ENCODE measurements at places on chromosomes 16 and 17.

DNA sequence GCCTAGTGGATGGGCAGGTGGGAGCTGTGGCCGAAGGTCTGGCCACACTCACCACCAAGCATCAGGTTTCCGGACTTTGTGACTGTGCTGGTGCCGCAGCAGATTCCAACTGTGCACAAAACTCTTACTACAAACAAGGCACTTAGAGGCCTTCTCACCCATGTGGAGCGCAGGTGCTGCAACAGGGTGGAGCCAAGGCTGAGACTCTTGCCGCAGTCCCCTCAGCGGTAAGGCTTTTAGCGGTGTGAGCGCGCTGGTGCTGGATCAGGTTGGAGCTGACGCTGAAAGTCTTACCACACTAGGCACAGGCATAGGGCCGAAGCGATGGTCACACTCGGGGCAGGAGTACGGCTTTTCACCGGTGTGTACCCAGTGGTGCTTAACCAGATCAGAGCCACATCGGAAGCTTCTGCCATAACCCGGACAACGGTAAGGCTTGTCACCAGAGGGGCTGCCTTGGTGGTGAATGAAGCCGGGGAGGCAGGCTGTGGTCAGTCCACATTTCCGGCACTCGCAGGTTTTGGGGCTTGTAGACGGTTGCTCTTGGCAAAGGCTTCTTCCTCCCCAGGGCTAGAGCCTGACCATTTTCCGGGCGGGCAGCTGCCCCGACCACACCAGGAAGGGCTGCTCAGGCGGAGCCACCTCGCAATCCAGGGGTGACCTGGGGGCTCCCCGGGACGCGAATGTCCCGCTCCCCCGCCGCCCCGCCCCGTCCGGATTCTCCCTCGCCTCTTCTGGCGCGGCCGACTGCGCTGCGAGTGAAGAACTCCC lies 1.0 kb upstream of the ARMC5 start:
- DNase-seq, result peak; percentile 25

GRCh38 chr16:89050119-89050867 lies 43.4 kb upstream of the ACSF3 start:
- no peak for DNase-seq

DNA sequence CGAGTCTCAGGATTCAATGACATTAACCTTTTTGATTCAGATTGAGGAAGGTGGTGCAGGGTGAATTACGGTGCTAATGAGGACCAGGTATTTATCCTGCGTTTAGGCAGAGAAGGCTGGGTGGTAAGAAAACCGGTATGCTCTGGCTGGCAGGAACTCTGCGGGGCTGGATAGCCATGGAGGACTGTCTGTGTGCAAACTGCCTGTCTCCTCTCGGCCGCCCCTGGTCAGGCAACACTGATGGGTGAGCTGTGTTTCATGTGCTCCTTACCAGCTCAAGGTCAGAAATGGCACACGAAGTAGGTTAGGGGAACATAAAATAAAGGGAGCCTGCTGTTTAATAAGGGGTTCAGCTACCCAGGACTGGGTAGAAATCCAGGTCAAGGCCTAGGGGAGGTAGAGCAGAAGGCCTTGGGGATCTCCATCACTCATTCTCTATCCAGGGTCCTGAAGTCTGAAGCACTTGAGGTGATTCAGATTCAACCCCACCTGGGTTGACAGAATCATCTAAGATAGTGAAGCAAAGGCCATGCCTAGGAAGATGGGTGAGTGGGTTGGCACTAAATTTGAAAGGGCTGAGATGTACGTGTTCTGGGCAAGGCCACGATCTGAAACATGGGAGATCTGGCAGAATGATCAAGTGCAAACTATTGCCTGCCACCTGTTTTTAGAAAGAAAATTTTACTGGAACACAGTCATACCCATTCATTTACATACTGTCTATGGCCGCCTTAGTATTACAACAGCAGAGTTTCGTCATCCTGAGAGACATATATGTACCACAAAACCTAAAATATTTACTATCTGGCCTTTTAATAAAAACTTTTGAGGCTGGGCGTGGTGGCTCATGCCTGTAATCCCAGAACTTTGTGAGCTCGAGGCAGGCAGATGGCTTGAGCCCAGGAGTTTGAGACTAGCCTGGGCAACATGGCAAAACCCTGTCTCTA lies 292.5 kb downstream of the XYLT1 start:
- no peak for DNase-seq

GRCh38 chr17:32941419-32942032 lies 13.6 kb downstream of the TMEM98 start:
- DNase-seq, result no peak

DNA sequence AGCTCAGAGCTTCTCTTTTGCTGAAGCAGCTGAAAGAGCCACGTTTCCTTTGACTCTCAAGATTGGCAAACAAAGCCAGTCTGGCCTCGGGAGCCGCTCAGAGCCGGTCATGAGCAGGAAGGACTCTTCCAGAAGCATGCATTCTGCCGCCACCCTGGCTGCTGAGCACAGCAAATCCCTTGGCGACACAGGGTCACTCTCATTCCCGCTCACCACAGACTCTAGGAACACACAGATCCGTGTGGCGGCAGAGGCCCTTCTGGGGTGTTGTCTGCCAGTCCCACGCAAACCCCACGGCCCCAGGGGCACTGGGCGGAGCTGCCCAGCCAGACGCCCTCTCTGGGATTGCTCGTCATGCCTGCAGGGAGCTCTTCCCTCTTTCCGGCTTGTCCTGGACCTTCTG lies 157.0 kb downstream of the C16orf95 start:
- DNase-seq, result no peak

DNA sequence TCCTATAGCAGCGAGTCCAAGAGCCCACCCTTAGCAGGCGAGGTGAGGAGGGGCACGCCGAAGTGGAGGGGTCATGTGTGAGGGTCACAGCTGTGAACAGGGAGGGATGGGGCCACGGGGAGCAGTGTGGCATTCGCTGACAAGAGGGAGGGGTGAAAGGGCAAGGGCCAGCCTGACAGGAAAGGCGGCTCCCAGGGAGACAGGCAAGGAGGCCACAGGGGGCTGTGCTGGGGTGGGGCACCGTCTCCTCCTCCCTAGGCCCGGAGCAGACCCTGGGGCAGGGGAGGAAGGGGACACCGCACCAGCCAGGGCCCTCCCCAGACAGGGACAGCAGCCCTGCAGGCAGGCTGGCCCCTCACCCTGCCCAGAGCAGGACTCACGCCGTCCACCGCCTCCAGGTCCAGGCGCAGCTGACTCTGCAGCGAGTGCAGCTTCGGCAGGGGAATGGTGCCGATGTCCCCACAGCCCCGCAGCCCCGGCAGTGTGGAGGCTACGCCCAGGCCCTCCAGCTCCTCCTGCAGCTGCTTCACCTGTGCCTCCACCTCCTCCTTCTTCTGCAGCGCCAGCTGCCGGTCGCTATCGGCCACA lies 15.1 kb downstream of the GNPTG start:
- no peak for DNase-seq

DNA sequence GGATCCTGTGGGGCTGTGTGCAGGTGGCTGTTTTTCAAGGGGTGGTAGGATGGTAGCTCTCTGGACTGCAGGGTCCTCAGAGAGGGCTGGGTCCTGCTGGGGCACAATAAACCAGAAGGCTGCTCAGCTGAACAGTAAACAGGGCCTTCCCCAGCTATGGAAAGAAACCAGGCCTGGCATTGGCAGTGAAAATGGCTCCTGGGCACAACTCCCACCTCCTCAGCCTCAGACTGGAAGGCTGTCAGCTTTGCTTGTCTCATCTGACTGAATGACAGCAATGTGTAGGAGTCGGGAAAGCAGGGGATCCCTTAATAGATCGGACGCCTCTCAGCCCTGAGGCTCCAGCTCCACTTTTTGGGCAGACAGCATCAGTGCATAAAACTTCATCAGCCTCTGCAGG lies 59.8 kb upstream of the NLRP1 start:
- DNase-seq, result no peak
